ENCODE measurements at places on chromosomes 1 and 21.
A peak's percentile ranks its signal among the peaks of the same experiment; 100 is the strongest.

DNA sequence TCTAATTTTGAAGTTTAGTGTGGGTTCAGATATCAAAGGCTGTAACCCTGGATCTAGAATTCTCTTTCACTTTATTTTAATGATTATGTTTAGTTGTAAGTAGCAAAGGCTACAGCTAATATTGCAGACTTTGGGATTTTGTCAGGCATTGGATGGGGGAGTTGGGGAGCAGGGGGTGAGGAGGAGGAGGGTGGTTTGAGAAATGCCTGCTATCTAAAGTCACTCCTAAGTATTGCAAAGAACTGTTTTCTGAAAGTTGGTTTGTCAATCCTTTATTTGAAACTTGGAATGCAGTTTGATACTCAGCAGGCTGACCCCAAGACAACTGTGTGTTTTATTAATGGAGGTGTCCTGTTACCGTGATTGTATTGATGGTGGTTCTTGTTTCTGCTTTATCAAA is 1.2 kb downstream of the NTPCR start:
- DNase-seq: no peak

DNA sequence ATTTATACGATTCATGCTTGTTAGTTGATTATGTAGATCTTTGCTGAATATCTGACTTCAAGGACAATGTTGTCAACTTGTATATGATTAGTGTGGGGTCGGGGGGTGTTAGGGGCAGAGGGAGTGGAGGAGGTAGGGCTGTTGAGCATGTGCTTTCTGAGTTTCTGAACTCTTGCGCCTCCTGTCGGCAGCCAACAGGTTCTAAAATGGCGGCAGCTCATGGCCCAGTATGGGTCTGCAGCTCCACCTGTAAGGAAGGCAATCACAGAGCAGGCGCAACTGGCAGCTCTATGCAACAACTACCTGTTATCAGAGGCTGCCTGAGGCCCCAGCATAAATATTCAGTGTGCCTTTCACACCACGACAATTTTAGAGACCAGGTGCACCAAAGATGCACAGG is 205.8 kb upstream of the PLXNA2 start:
- DNase-seq: peak; percentile 77

- peak; percentile 21 for DNase-seq
Measured at GRCh38 chr1:74426208-74426937, 86.0 kb downstream of the LRRC53 start.

DNA sequence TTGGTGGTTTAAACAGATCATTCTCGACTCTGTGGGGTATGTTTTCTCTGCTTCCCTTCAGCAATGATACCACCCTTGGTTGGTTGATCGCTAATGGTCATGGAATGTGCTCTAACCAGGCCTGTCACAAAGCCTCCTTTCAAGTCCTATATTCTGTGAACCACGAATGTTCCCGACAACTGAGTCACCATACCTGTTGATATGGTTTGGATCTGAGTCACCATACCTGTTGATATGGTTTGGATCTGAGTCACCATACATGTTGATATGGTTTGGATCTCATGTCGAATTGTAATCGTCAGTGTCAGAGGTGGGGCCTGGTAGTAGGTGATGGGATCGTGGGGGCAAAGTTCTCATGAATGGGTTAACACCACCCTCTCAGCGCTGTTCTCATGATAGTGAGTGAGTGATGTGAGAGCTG is 10.2 kb upstream of the CAMK2N1 start:
- no peak for DNase-seq

DNA sequence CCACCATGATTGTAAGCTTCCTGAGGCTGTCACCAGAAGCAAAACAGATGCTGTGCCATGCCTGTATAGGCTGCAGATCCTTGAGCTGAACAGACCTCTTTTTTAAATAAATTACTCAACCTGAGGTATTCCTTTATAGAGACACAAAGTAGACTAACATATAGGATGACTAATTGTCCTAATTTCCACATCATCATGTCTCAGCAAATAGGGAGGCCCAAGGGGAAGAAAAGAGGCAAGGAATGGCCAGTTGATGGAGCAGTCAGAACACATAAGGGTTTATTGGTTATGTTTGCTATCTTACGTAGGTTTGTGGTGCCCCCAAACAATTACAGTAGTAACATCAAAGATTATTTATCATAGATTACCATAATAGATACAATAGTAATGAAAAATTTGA is 126.2 kb downstream of the RASAL2 start:
- DNase-seq: no peak

DNA sequence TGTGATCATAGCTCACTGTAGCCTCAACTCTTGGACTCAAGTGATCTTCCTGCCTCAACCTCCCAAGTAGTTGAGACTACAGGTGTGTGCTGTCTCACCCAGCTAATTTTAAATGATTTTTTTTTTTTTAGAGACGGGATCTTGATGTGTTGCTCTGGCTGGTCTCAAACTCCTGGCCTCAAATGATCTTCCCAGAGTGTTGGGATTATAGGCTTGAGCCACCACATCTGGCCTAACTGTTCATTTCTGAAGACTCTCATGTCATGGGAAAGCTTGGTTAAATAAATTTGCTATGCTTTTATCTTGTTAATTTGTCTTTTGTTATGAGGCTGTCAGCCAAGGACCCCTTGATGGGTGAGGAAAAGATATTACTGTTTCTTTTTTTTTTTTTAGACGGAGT is 134.0 kb downstream of the MIS18A start:
- DNase-seq: no peak

- DNase-seq: no peak
Measured at GRCh38 chr1:97864615-97865014, 56.2 kb downstream of the DPYD start.

DNA sequence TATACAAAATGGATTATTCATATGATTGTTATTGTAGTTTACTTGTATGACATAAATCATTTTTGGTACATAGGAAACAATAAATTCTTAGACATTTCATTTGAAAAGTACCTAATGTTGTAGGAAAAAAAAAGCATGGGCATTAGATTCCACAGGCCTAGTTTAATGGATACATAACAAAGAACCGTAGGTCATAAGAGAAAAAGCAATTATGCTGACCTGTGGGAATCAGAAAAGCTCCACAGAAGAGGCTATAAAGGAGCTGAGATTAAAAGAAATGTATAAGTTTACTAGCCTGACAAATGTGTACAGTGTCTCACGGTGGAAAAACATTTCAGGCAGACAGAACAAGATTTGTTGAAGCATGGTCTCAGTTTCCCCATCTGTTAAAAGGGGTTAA is 3.7 kb downstream of the DEPDC1 start:
- no peak for DNase-seq

GRCh38 chr1:245404952-245405351 is 250.2 kb downstream of the KIF26B start:
- DNase-seq: no peak

- DNase-seq: no peak
Measured at GRCh38 chr1:115814685-115815398, 26.1 kb downstream of the NHLH2 start.

DNA sequence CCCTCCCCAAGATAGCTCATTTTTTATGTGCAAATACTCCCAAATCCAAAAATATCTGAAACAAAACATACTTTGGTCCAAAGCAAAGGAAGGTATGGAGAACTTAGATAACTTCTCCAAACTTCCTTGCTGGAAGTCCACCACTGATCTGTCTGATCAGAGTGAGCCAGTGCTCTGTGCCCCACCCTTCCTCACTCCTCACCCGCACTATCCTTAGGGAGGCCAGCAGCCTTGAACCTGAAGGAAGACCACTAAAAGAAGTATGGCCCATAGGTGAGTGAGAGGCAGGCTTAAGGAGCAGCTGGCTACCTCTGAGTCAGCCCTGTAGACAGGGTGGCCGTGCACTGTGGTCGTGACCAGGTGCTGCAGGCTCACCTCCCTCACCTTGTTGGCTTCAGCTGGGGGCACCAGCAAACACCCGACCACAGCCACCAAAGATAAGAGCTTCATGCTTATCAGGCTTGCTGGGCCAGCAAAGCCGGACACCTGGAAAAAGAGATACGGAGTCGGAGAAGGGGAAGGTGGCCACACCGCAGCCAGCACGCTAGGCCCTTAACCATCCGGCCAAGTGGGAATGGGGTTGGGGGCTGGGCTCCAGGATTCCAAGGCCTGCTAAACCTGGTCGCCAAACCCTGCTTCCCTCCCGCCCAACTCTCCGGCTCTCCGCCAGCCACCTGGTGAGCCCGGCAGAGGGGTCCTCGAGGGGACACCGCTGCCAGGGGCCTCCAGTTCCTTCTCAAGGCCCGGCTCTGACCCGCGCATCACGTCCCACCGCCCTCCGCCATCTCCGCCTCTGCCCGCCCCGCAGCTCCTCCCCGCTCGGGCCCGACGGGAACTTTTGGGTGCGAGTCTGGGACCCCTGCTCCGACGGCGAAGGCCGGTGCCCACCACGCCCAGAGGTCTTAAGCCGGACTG is 543 bp downstream of the TMEM9 start:
- no peak for DNase-seq

DNA sequence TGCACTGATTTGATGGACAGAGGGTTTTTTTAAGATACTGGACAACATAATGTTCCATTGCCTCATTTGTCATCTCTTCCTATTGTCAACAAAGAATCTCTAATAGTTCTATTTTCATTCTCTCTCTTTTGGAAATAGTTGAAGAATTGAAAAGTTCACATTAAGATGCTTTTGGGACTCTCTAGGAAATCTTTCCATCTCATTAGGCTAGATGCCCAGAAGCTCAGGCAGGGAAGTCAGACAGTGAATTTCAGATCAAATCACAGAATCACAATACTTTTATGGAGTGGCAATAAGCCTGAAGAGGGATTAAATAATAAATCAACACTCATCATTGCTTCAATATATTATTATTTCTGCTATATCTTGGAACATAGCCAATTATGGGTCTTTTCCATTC is 29.2 kb downstream of the NEGR1 start:
- no peak for DNase-seq

DNA sequence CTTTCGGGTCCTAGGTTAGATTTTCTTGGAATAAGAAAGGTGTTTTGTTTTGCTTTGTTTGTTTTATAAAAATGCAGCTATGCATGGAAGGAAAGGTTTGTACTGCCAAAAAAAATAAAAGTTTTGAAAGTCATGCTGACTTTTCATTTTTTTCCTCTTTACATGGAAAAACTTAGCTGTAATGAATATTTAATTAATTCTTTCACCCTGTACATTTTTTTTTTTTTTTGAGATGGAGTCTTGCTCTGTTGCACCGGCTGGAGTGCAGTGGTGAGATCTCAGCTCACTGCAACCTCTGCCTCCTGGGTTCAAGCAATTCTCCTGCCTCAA is 48.7 kb downstream of the NENF start:
- no peak for DNase-seq

DNA sequence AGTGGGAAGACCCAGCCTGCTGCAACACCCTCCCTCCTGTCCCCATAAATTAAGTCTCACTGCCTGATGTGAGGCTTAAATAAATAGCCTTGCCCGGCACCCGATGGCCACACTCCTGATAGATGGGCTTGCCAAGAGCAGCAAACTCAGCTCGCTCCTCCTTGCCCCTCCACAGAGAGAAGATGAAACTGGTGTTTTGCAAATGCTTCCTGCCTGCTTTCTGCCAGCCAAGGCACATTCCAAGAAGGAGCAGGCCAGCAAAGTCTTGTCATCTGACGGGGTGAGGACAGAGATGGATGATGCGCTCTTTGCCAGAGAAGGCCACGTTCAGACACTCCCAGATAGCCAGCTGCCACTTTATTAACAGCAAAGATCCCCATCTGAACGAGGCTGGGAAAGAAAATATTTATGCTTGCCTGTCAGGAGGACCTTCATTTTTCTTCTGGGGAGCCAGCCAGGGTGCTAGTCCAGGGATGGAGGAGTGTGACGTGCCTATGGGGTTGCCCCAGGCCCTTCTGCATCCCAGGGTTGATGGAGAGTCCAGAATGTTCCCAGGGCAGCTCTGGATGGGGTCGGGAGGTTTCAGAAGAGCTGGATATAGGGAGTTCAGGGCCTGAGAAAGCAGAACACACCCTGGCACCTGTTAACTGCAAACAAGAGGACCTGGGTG is 265.4 kb downstream of the FOXD2 start:
- no peak for DNase-seq

- DNase-seq: no peak
Measured at GRCh38 chr1:115781343-115781742, 12.8 kb upstream of the CASQ2 start.

- no peak for DNase-seq
Measured at GRCh38 chr1:221878134-221878533, 136.2 kb upstream of the DUSP10 start.

GRCh38 chr1:207084232-207084631 is 4.4 kb upstream of the C4BPB start:
- no peak for DNase-seq

DNA sequence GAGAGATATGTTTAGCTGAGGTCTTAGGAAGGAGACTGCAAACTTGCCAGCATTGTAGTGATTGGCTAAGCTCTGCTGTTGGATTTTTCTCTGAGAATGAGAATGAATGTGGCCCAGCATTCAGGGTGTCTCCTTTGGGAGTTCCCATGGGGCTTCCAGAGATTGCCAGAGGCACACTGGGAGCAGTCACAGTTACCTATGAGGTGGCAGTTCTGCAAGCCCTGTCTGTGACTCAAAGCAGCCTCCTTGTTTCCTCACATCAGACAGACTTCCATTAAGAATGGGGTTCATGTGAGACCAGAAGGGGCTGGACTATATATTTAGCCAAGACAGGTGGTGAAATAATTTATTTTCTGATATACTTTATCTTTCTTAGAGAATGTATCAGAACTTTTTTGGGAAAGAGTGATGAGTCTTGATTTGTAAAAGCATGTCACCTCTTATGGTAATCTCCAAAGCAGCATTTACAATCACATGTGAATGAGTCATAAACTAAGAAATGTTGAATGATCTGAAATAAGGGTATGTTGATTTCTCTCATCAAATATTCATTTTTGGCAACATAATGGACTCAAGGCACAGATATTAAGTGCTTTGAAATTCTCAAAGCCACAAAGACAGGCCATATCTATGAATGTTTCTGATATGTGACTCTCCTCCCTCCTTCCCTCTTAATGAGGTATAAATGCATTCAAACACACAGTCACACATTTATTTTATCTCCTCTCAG is 9.5 kb upstream of the SLC19A2 start:
- DNase-seq: no peak

DNA sequence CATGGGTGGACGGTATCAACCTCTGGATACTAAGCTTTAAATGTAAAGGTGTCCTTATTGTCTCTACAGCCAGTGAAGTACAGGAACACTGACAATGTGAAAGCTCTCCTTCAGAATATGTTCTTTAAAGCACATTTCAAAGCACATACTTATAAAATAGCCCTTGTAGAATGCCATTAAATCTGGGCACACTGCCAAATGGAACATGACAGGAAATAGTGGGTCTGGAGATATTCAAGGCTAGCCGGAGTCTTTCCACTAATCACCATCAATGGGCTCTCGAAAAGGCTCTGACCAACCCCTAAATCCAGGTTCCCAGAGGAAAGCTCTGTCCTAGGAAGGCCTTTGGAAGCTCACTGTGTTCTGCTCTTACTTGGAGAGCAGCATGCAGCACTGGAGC is 46.6 kb downstream of the PLD5 start:
- no peak for DNase-seq
